ENCODE measurements at places on chromosomes 13 and 19. TPM values are rescaled to one million over a fixed set of nuclear protein-coding genes. Genes with fewer than 3 reads are reported as not detected.

Gene ZNF471
- total RNA-seq = 6.9 TPM

Gene LRRC4B
- total RNA-seq = 0.47 TPM

Gene FPR1
- total RNA-seq = 4.5 TPM

Gene HCST
- 2.3 TPM for total RNA-seq

Gene CYP4F2
- total RNA-seq = not detected

Gene MUC16
- not detected for total RNA-seq

Gene ZNF787
- 31.8 TPM for total RNA-seq

DNA sequence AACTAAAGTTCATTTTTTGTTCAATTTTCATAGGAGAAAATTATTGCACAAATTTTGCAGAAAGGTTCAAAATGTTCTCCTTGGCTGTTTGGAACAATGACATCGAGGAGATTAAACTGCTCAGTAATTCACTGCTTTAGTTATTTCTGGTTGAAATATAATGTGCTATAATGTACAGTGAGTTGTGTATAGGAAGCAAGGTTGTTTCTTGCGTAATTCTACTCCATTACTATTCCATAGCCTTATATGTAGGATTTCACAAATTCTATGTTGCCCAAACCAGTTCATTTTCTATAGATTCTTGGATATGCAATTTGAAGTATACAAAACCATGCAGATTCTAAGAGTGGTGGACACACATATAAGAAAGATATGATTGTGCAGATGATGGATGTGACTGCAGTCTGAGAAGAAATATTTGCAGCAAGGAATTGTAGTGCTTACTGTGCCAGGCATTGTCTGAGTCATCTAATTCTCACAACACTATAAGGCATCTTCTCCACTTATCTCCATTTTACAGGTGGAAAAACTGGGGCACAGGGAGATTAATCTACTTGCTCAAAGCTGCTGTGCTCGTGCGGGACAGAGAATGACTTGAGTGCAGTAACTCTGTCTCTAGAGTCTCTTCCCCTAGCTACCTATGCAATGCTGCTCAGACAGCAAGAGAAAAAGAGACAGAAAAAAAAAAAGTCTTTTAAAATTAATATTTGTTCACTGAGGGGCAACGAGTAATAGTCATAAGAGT, 515.5 kb downstream of the MYO16 start:
- H3K27ac ChIP-seq = no peak overlapping the region
- H3K4me3 ChIP-seq = no peak overlapping the region
- peaks cover 8% of the 10 kb centered on the region for H3K4me1 ChIP-seq
- no peak for DNase-seq

GRCh38 chr19:20359933-20360720, 193.1 kb downstream of the ZNF486 start:
- no peaks in the 10 kb centered on the region for H3K36me3 ChIP-seq
- H3K27me3 ChIP-seq = no peaks in the 10 kb centered on the region
- DNase-seq = no peak
- H3K4me3 ChIP-seq = no peak overlapping the region

DNA sequence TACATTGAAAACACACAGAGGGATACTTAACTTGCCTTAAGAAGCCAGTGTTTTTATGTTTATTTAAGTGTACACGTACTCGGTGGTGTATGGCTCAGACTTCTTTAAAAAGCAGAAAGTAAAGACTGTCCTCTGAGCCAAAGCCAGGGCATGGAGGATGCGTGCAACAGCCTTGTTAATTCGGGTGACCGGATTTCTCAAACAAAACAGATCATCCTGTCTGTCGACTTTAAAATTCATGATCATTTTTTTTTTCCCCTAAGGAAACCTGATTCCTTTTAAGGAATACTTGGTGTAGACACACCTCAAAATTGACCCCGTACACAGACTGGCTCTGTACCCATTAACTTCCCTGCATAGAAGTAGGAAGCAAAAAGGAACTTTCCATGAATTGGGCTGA, 124.7 kb upstream of the RNF113B start:
- H3K4me3 ChIP-seq = no peak overlapping the region
- H3K27me3 ChIP-seq = no peaks in the 10 kb centered on the region
- H3K4me1 ChIP-seq = peaks cover 40% of the 10 kb centered on the region
- H3K27ac ChIP-seq = no peak overlapping the region

- H3K27me3 ChIP-seq = no peaks in the 10 kb centered on the region
- no peak for DNase-seq
- H3K4me3 ChIP-seq = no peak overlapping the region
- H3K27ac ChIP-seq = peak overlapping the region; percentile 96
- H3K36me3 ChIP-seq = peaks cover 8% of the 10 kb centered on the region
Observed at GRCh38 chr13:112715210-112715609, 25.4 kb downstream of the ATP11A start.

- no peak for DNase-seq
- no peak overlapping the region for H3K4me3 ChIP-seq
- no peaks in the 10 kb centered on the region for H3K27me3 ChIP-seq
- H3K4me1 ChIP-seq = peaks cover 37% of the 10 kb centered on the region
Observed at GRCh38 chr13:30364133-30364532, 56.8 kb upstream of the KATNAL1 start.

GRCh38 chr19:8988204-8988603, 22.0 kb downstream of the MUC16 start:
- H3K27ac ChIP-seq = no peak overlapping the region
- peaks cover 8% of the 10 kb centered on the region for H3K27me3 ChIP-seq
- DNase-seq = no peak
- no peaks in the 10 kb centered on the region for H3K4me1 ChIP-seq
- H3K4me3 ChIP-seq = no peak overlapping the region
- no peaks in the 10 kb centered on the region for H3K36me3 ChIP-seq

DNA sequence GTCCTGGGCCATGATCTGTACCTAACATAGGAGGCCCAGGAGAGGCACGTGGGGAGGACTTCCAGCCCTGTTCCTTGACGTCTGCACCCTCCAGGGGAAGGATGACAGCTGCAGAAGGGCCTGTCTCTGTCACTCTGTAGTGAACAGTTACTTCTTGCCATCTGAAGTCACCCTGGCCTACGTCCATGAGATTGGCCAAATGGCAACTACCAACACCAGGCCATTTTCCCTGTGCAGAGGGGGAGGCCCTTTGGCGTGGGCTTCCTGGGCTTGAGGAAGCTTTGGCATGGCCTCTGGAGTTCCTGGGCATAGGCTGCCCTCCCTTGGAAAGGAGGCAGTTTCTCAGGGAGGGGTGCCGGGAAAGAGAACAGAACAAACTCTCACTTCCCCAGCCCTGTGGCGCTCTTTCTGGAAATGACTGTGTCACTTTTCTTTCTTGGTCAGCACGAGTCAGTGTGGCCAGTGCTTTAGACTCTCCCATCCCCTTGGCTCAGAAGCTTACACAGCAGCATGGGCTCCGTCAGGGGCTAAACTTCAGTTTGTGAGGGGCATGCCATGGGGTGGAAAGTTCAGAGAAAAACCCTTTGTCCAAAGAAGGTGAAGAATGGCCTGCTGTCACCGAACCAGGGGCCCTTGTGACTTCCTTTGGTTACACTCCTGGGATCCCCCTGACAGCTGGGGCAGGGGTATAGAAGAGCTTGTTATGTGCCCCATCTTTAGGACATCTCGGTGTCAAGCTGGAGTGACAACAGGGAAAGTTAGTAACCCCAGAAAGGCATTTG, 5.3 kb downstream of the CARM1 start:
- peak overlapping the region; percentile 78 for H3K27ac ChIP-seq
- DNase-seq = peak; percentile 31
- no peak overlapping the region for H3K4me3 ChIP-seq
- no peaks in the 10 kb centered on the region for H3K27me3 ChIP-seq
- H3K4me1 ChIP-seq = peaks cover 93% of the 10 kb centered on the region

Measured in left ventricle myocardium inferior (tissue), 1 donor.